ENCODE measurements at places on chromosomes 4 and X. TPM values are rescaled to one million over a fixed set of nuclear protein-coding genes. Genes with fewer than 3 reads are reported as not detected.

- H3K27me3 ChIP-seq = no peaks in the 10 kb centered on the region
- no peak overlapping the region for H3K4me3 ChIP-seq
- no peak overlapping the region for H3K27ac ChIP-seq
Observed at GRCh38 chrX:136094962-136095361, 52.4 kb upstream of the FHL1 start.

DNA sequence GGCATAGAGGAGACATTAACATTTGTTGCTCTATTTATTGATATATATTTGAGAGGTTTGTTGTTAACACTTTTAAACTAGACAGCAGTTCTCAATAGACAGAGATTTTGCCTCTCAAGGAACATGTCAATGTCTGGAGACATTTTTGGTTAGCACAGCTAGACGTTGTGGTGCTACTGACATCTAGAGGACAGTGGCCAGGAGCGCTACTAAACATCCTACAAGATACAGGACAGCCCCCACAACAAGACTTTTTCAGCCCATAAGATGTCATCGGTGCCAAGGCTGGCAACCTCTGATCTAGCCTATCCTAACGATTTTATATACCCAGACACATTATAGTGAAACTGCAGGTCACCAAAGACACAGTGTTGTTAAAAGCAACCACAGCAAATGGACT is 18.4 kb upstream of the CTSO start:
- no peak overlapping the region for H3K4me3 ChIP-seq
- H3K36me3 ChIP-seq = no peaks in the 10 kb centered on the region
- no peak overlapping the region for H3K27ac ChIP-seq
- no peaks in the 10 kb centered on the region for H3K27me3 ChIP-seq
- DNase-seq = no peak
- no peaks in the 10 kb centered on the region for H3K4me1 ChIP-seq

The SSX4 gene
- not detected for total RNA-seq

The RNF128 gene
- 17.1 TPM for total RNA-seq

DNA sequence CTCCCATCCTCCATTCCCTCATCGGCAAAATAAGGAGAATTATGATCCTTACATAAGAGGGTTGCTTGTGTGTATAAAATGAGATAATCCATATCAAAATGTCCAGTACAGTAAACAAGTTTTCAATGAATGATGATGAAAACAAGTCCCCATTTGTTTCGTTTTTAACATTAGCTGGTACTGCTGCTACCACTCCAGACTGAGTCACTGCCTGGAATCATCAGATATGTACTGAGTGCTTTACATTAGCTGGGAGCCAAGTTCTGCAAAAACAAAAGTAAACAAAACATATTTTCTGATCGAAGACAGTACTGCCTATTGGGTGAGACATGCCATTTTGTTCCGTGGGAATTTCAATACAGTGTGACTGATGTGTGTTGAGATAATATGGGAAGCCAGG is 123.2 kb upstream of the IGFBP7 start:
- no peaks in the 10 kb centered on the region for H3K36me3 ChIP-seq
- no peak overlapping the region for H3K4me3 ChIP-seq
- H3K4me1 ChIP-seq = no peaks in the 10 kb centered on the region
- H3K27ac ChIP-seq = no peak overlapping the region
- H3K27me3 ChIP-seq = no peaks in the 10 kb centered on the region

DNA sequence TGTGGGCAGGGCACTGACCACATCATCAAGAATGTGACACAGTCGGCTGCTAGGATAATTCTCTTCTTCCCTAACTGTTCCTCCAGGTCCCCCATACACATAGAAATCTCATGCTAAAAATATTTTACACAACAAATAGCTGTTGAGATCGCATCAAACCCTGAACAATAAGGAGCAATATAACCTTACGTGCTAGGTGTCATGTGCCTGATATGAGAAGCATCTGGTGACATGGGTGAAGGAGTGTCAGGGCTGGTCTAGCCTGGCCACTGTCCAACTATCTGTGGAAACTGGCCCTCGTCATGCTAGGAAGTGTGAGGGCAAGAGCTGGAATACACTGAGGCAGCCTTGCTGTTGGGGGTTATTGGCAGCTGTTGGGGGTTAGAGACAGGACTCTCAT is 167.3 kb upstream of the PGRMC2 start:
- no peak overlapping the region for H3K4me3 ChIP-seq
- no peaks in the 10 kb centered on the region for H3K36me3 ChIP-seq
- no peaks in the 10 kb centered on the region for H3K27me3 ChIP-seq
- no peak for DNase-seq

- H3K4me3 ChIP-seq = peak overlapping the region; percentile 78
- no peak overlapping the region for H3K27ac ChIP-seq
- no peaks in the 10 kb centered on the region for H3K4me1 ChIP-seq
- DNase-seq = no peak
- peaks cover 9% of the 10 kb centered on the region for H3K27me3 ChIP-seq
Observed at GRCh38 chrX:48522291-48522690, 683 bp downstream of the EBP start.

GRCh38 chrX:135295238-135295943 is 13.9 kb upstream of the ETDC start:
- no peak overlapping the region for H3K27ac ChIP-seq
- peak overlapping the region; percentile 34 for H3K4me3 ChIP-seq
- no peaks in the 10 kb centered on the region for H3K36me3 ChIP-seq
- no peaks in the 10 kb centered on the region for H3K4me1 ChIP-seq
- H3K27me3 ChIP-seq = no peaks in the 10 kb centered on the region

DNA sequence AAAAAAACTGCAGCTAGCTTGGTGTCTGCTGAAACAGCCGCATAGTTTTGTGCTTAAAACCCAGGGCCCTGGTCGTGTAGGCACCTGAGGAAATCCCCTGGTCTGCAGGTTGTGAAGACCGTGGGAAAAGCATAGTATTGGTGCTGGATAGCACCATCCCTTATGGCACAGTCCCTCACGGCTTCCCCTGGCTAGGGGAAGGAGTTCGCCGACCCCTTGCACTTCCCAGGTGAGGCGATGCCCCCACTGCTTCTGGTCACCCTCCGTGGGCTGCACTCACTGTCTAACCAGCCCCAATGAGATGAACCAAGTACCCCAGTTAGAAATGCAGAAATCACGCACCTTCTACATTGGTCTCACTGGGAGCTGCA is 1105.1 kb downstream of the STPG2 start:
- H3K36me3 ChIP-seq = no peaks in the 10 kb centered on the region
- no peak for DNase-seq
- H3K27ac ChIP-seq = no peak overlapping the region
- no peaks in the 10 kb centered on the region for H3K4me1 ChIP-seq

The RGS12 gene
- total RNA-seq = 94.5 TPM

DNA sequence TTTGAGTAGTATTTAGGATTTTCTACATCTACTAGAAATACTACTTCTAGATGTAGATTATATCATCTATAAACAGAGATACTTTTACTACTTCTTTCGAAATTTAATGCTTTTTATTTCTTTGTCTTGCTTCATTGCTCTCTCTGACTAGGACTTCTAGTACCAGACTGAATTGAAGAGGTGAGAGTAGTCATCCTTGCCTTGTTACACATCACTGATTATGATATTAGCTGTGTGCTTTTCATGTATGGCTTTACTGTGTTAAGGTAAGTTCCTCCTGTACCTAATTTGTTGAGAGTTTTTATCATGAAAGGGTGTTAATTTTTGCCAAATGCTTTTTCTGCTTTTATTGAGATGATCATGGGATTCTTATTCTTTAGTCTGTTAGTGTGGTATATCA is 19.6 kb upstream of the IL2 start:
- no peaks in the 10 kb centered on the region for H3K36me3 ChIP-seq
- no peak overlapping the region for H3K27ac ChIP-seq
- no peaks in the 10 kb centered on the region for H3K4me1 ChIP-seq
- DNase-seq = no peak
- no peaks in the 10 kb centered on the region for H3K27me3 ChIP-seq

- no peak for DNase-seq
- H3K27me3 ChIP-seq = no peaks in the 10 kb centered on the region
- no peaks in the 10 kb centered on the region for H3K36me3 ChIP-seq
- no peak overlapping the region for H3K4me3 ChIP-seq
Observed at GRCh38 chrX:36684053-36684452, 324.1 kb upstream of the FAM47C start.

The RAB9B gene
- 3.4 TPM for total RNA-seq

- no peaks in the 10 kb centered on the region for H3K27me3 ChIP-seq
- no peak overlapping the region for H3K4me3 ChIP-seq
- H3K4me1 ChIP-seq = no peaks in the 10 kb centered on the region
- H3K27ac ChIP-seq = no peak overlapping the region
- no peaks in the 10 kb centered on the region for H3K36me3 ChIP-seq
Observed at GRCh38 chr4:26507286-26507685, 17.0 kb upstream of the CCKAR start.

- no peak overlapping the region for H3K4me3 ChIP-seq
- no peaks in the 10 kb centered on the region for H3K27me3 ChIP-seq
- no peaks in the 10 kb centered on the region for H3K36me3 ChIP-seq
- H3K4me1 ChIP-seq = no peaks in the 10 kb centered on the region
- DNase-seq = no peak
Observed at GRCh38 chr4:99625369-99625768, 32.3 kb downstream of the C4orf54 start.

DNA sequence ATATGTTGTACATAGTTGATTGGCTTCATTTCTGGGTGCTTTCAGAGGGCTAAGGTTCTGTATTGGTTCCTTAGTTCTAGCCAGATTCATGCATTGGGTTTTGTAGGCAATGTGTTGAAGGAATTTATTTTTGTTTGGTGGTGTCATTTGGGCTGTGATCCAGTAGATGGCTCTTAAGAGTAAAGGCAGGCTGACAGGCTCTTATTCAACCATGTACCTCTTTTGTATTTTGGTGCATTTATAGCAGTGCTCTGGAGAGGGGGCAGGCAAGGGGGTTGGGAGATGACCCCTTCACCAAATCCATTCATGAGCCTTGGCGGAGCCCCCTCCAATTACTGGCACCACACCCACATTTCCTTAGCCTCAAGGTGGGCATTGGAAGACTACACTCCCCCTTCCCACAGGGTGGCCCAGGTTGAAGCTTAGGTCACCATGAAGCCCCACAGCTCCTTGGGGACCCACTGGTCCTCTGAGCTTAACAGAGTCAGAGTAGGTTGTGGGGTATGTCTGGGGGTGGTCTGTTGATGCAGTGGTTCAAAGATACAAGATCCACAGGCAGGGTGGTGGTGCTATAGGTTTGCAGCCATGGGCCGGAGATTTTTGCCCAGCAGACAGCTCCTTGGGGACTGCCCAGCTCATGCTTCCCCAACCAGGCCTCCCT is 143.0 kb upstream of the GNPDA2 start:
- H3K27ac ChIP-seq = no peak overlapping the region
- no peak overlapping the region for H3K4me3 ChIP-seq
- no peak for DNase-seq
- no peaks in the 10 kb centered on the region for H3K36me3 ChIP-seq
- H3K27me3 ChIP-seq = no peaks in the 10 kb centered on the region
- H3K4me1 ChIP-seq = no peaks in the 10 kb centered on the region

- H3K36me3 ChIP-seq = no peaks in the 10 kb centered on the region
- H3K27ac ChIP-seq = no peak overlapping the region
- H3K4me3 ChIP-seq = no peak overlapping the region
- no peaks in the 10 kb centered on the region for H3K4me1 ChIP-seq
- H3K27me3 ChIP-seq = no peaks in the 10 kb centered on the region
- DNase-seq = no peak
Observed at GRCh38 chr4:79923281-79923680, 149.7 kb downstream of the ANTXR2 start.

- no peaks in the 10 kb centered on the region for H3K36me3 ChIP-seq
- DNase-seq = no peak
- H3K27me3 ChIP-seq = no peaks in the 10 kb centered on the region
- H3K4me1 ChIP-seq = no peaks in the 10 kb centered on the region
- no peak overlapping the region for H3K4me3 ChIP-seq
Observed at GRCh38 chrX:78759081-78759480, 11.6 kb downstream of the LPAR4 start.

- no peak overlapping the region for H3K4me3 ChIP-seq
- no peak for DNase-seq
- H3K4me1 ChIP-seq = no peaks in the 10 kb centered on the region
- H3K36me3 ChIP-seq = no peaks in the 10 kb centered on the region
Observed at GRCh38 chrX:4932790-4933189, 1219.3 kb upstream of the PRKX start.

The SLC9B1 gene
- total RNA-seq = 1.3 TPM

The MCTS1 gene
- 31.0 TPM for total RNA-seq

DNA sequence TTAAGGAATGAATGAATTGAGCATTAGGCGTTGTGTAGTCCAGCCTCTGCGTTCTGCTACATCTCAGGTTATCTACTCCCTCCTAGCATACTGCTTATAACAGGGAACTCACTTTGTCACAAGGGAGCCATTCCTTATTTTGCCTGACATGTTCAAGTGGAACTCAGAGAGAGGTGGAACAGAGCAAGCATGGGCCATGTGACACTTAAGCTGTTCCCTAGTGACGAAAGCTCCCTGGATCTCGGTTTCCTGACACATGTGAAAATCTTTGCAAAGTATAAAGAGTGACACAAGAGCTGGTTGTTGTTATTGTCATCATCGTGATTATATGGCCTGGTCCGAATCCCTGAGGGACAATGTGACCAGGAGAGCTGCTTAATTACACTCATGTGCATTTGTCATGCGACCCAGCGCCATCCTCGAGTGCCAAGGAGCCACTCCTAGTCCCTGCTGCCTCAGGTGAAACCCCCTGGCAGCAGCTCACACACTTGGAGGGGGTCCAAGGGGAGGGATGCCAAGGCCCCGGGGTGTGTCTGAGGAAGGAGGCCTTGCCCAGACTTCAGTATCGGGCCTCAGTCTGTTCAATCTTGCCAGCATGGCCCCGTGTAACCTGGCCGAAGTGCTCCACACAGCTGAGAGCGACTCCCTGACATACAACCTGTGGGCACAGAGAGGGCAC is 98.5 kb upstream of the MAP3K15 start:
- no peak overlapping the region for H3K27ac ChIP-seq
- no peaks in the 10 kb centered on the region for H3K36me3 ChIP-seq
- DNase-seq = no peak

The NXF2 gene
- not detected for total RNA-seq

The MAGEH1 gene
- 32.3 TPM for total RNA-seq
